HAP-1 (cell line): ENCODE measurements at places on chromosomes 7 and 10.

DNA sequence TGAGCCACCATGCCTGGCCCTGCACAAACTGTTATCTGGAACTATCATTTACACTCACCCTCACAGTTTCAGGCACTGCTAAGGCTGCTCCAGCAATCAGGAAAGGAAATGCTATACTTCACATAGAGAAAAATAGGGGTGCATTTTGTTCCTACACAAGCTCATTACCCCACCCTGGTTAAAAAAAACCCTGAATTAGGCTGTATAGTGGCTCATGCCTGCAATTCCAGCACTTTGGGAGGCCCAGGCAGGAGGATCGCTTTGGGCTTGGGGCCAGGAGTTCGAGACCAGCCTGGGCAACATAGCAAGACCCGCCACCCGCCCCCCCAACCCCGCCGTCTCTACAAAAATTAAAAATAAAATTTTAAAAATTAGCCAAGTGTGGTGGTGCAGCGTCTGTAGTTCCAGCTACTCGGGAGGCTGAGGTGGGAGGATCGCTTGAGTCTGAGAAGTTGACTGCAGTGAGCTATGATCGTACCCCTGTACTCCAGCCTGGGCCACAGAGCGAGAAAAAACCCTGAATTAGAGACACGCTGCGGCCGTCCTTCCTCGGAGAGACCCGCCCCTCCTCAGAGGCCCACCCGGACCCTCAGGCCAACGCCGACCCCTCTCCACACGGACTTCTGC lies 539 bp downstream of the PTCD1 start:
- no peak for DNase-seq

DNA sequence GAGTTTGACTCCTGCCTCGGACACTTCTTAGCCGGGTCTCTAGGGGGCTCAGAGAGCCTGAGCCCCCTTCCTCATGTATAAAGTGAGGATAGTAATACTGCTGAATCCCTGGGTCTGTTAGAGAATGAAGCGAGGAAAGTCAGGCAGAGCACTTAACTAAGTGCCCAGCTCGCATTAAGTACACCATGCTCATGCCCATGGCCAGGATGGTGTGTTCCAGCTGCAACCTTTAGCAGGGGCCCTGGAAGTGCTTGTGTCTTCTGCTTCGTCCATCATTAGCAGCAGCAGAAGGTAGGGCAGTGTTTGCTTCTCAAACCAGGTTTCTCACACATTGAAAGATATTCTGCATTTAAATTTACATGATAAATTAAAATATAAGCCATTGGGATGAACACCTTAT lies 27.3 kb upstream of the WDFY4 start:
- DNase-seq: no peak

GRCh38 chr10:24463611-24464426 lies 254.9 kb downstream of the KIAA1217 start:
- DNase-seq: no peak

GRCh38 chr10:13439313-13440184 lies 89.3 kb downstream of the BEND7 start:
- DNase-seq: no peak

DNA sequence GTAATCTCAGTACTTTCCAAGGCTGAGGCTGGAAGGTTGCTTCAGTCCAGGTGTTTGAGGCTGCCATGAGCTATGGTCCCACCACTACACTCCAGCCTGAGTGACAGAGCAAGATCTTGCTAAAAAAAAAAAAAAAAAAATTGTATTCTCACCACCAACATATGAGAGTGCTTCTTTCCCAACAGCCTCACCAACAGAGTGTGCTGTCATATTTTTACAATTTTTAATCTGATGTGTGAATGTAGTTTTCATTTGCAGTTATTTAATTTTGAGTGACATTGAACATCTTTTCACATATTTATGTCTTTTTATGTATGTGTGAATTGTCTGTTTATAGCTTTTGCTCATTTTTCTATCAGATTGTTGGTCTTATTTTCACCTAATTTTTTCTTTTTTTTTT lies 35.2 kb downstream of the MYO1G start:
- no peak for DNase-seq

DNA sequence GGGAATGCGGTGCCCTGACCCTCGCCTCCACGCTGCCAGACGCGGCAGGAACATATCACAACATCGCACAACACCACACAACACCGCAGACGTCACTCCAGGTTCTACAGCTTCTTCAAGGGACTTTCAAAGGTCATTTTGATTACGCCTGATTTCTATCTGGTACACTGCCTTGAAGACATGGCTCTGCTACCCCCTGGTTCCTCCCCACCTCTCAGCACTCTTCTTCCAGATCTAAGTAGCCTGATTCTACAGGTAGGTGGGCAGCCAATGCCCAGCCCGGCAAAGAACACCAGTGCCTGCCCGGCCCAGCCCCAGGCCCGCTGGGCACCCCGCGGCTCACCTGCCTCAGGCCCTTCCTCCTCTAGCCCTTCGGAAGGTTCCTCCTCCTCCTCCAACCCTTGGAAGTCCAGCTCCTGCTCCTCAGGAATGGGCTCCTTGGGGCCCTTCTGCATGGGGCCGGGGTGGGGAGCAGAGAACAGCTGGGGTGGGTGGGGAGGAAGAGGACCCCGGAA lies 8.4 kb downstream of the GIGYF1 start:
- DNase-seq: no peak

DNA sequence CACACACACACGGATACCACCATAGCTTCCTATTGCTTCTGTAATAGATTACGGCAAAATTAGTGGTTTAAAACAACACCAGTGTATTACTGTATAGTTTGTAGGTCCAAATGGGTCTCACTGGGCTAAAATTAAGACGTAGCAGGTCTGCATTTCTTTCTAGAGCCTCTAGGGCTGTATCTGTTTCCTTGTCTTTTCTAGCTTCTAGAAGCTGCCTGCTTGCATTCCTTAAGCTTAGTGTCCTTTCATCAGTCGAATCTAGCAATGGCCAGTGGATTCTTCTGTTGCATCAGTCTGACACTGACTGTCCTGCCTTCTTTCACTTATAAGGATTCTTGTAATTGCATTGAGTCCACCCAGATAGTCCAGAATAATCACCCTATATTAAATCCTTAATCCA lies 882.3 kb downstream of the PCDH15 start:
- no peak for DNase-seq

- DNase-seq: no peak
Observed at GRCh38 chr7:47185170-47185569, 396.7 kb downstream of the TNS3 start.

GRCh38 chr10:132574783-132575319 lies 37.3 kb downstream of the INPP5A start:
- no peak for DNase-seq
